ENCODE measurements at places on chromosomes 7 and 10.
A peak's percentile ranks its signal among the peaks of the same experiment; 100 is the strongest.

- peak; percentile 97 for DNase-seq
Measured at GRCh38 chr10:24920907-24921881, 31.2 kb downstream of the PRTFDC1 start.

DNA sequence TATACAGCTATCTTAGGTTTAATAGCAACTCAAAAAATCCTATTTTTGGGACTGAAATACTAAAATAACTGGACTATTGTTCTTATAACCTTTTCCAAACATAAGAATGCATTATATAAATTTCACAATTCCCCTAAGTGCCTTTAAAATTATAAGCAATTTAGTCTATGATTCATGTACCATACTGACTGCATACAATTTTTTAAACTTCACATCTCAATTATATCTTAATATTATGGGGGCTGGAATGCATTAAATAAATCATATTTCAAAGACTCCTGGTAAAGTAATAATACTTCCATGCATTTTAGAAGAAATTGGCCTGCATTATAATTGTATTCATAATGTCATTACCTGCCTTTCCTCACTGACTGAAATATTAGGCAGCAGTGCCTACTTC is 144.6 kb downstream of the CHCHD3 start:
- DNase-seq: no peak

- no peak for DNase-seq
Measured at GRCh38 chr7:68678196-68678595, 920.1 kb upstream of the AUTS2 start.

GRCh38 chr7:32958046-32959025 is 1.1 kb downstream of the FKBP9 start:
- peak; percentile 52 for DNase-seq

DNA sequence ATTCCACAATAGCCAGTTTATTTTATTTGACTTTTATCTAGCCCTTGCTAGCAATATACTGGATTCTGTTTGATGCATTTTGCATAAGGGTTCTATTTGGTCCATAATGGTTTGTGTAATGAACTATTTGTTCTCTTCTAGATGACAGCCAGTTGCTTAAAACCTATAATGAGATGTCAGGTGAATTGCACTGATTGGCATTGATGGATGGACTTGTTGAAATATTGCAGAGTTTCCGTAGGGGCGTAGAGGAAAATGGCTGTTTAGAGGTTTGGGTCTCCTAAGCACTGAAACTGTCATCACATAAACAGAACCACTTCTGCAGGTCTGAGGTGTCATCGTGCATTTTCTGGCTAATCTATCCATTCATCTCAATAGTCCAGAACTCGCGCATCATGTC is 124.9 kb upstream of the HDAC9 start:
- no peak for DNase-seq

GRCh38 chr10:31151301-31151700 is 119.6 kb upstream of the ZNF438 start:
- DNase-seq: no peak

DNA sequence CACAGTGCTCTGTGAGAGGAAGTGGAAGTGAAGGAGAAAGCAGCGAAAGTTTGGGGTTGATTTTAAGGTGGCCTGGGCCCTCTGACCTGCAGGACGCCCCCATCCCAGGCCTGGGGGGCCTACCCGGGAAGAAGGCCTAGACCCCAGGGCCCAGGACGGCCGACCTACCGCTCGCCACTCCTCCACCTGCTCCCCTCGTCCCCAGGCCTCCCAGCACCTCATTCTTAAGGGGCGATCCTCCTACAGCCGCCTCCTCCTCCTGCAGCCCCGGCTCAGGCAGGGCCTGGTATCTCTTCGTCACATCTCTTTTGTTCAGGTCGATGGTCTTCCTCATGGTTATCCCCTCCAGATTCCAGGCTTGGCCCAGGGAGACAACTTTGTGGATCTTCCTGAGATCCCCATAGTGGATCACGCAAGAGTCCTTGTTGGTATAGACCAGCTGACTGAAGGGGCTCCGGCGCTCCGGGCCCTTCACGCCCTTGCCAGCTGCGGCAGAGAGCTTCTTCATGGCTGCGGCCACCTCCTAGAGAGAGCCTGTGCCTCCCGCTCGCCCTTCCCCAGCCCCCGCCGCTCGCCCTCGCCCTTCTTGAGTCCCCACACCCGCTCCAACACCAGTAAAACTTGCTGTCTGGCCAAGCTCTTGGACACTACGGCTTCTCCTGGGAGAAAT is 117.5 kb downstream of the OR13A1 start:
- no peak for DNase-seq

DNA sequence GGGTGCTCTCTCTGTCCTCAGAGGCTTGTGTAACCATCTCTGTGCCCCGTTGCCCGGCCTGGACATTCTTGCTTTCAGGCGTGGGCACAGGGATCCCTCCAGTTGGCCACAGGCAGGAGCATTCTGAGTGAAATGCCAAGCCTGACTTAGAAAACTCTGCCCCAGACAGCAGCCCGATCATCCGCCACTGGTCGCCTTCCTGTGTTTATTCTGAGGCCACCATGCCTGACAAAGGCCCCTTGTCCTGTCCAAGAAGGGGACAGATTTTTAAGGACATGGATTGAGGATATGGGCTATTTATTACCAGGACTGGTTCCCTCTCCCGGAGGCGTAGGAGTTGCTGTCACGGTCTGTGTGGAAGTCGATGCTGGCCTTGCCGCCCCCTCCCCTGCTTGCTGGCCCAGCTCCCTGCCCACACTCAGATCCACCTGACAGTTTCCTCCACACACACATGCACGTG is 54.3 kb downstream of the SPOCK2 start:
- DNase-seq: no peak

- DNase-seq: no peak
Measured at GRCh38 chr7:97006816-97007582, 1.6 kb downstream of the DLX6 start.

DNA sequence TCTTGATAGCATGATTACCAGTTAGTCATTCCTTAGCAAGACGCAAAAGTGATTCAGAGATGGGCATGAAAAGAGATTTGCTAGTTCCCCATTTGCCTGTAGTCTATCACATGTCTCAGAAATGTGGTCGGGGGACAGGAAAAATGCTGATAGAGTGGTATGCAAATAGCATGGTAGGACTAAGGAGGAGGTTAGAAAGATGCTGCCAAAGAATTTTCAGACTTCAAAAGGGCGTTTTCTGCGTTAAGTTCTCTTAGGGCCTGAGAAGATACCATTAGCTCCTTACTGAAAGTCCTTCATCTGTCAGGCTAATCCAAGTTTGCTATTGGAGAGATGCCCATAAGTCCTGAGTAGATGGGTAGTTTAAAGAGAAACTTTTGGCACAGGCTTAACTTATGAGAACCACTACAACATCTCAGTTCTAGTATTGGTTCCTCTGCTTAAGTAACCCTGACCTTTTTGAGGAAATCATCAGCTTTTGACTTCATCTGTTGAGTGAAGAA is 2.7 kb downstream of the CALD1 start:
- DNase-seq: peak; percentile 51

DNA sequence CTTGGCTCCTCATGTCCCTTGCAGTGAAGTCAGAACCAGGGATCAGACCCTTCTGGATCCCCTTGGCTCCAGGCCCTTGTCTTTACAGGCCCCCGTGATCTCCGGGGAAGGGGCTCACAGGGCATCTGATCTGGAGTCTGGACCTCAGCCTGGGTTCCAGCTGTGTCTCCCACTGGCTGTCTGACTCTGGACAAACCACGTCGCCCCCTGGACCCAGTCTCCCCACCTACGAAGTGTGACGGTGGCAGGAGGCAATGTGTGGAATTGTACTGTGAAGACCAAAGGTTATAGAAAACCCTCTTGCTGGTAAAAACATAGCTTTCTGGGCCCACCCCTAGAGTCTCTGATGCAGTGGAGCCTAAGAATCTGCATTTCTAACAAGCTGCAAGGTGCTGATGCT is 15.5 kb upstream of the C10orf71 start:
- no peak for DNase-seq

GRCh38 chr10:72006026-72006425 is 41.8 kb downstream of the CHST3 start:
- DNase-seq: no peak

DNA sequence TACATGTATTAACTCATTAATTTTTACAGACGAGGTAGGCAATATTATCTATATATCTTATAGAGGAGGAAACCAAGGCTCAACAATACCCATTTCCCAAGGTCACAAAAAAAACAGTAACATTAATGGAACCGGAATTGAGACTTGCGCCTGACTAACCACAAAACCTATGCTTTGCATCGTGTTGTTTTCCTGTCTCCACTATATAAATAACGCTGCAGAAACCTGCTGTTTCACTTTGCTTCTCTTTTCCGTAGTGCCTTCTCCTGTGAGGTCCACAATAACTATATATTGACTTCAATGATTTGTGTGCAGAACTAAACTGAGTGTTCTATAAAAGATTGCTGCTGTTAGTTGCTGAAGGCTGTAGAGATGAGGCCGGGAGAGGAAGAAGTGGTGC is 97.7 kb upstream of the RPA3 start:
- DNase-seq: no peak

GRCh38 chr10:67487906-67488619 is 207.9 kb downstream of the CTNNA3 start:
- no peak for DNase-seq

GRCh38 chr7:113657603-113658002 is 261.2 kb downstream of the PPP1R3A start:
- DNase-seq: no peak

GRCh38 chr7:97203957-97204356 is 86.5 kb downstream of the SDHAF3 start:
- no peak for DNase-seq

GRCh38 chr7:120874722-120875121 is 16.8 kb upstream of the TSPAN12 start:
- DNase-seq: no peak

Data from HCEC 1CT (cell line).